NCI-H748 treated with DMSO at 0.1 percent for 48 hours (cell line): ENCODE measurements at places on chromosomes 11 and 22.

DNA sequence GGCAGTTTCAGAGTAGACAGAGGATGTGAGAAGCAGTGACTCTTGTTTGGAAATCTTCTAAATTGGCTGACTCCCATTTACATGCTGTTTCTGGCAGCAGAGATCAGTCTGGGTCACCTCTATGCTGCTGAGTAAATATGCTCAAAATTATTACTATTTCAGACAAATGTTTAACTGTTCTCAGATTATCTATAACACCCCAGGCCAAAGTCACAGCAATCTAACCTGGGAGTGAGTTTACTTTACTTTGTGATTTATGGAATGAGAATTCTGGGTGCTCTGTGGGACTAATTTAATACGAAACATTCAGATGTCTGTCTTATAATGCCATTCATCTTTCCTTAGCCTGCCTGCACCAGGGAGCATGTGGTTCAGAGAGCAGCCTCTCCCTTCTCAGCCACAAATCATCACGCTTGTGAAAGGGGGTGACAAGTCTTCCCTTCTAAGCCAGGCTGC lies 282.5 kb upstream of the MPPED2 start:
- DNase-seq, result no peak

- DNase-seq, result no peak
These were observed 686.5 kb downstream of the FAM181B start for GRCh38 chr11:82047200-82047599.

- no peak for DNase-seq
These were observed 166.0 kb downstream of the TENM4 start for GRCh38 chr11:79274636-79275331.

DNA sequence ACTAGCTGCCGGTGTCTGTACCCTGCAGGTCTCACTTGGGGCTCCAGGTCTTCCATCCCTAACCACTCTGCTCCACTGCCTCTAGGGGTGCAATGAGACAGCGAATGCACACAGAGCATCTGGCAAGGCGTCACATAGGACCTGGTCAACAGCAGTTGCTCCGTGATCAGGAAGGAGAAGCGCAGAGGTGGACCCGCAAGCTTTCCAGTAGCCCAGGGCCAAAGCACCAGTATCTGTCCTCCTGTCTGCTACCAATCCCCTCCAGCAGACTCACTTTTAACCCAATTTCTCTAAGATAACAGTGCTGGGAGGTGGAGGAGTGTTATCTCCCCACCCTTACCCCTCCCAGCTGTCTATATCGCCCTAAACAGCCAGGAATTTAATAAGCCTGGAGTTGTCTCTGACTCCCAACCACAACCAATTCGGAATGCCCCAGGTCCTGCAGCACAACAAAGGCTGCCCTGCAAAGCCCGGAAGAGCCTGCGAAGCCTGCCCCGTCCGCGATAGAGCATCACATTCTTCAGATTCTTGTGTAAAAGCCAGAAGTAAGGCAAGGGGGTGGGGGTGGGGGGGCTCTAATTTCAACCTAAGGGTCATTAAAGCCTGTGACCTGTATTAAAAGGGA lies 19.3 kb downstream of the MYH9 start:
- DNase-seq, result no peak

DNA sequence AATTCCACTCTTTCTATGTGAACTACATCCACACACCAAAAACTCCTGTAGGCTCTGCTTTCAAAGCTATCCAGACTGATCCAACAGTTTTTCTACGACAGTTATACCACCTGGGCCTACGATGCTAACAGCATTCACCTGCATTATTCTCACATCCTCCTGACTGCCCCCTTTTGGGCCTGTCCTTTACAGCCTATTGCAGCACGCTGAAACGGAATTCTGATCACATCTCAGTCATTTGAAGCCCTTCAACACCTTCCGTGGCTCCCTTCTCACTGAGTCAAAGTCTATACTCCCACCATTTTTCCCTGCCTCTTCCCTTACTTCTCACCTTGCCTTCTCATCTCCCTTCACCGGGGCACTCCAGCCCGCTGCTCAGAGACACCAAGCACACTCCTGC lies 791.3 kb upstream of the KIRREL3 start:
- DNase-seq, result no peak

- no peak for DNase-seq
These were observed 57.4 kb downstream of the IGLL1 start for GRCh38 chr22:23522623-23523251.

- DNase-seq, result no peak
These were observed 301.3 kb upstream of the TENM4 start for GRCh38 chr11:79742176-79742575.

DNA sequence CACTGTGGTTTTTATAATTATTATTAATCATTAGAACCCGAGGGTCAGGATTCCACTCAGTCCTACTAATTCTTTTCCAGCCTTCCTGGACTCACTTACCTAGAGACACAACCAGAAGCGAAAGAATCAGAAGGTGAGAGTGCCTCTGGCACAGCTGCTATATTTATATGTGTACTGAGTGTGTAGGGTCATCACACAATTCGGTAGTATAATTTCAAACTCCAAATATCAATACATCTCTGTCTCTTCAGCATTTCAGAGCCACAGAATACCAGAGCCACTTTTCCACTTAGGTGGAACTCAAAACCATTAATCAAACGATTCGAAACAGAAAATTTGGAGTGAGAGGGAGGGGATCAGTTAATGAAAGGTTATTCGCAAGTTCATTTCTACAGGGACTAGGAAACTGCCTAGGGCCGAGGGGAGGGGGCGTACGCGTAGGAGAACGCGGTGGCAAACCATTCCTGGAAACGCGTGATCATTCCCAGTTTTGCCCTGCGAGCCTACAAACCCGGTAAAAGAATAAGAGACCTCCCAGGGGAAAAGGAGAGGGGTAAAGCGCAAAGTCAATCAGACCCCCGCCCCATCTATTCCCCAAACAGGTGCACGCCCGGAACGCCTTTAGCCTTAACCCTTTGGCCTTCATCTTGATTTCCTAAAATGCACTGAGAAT lies 5.4 kb downstream of the BSX start:
- no peak for DNase-seq

- DNase-seq, result no peak
These were observed 28.8 kb downstream of the FLRT1 start for GRCh38 chr11:64064374-64065140.

DNA sequence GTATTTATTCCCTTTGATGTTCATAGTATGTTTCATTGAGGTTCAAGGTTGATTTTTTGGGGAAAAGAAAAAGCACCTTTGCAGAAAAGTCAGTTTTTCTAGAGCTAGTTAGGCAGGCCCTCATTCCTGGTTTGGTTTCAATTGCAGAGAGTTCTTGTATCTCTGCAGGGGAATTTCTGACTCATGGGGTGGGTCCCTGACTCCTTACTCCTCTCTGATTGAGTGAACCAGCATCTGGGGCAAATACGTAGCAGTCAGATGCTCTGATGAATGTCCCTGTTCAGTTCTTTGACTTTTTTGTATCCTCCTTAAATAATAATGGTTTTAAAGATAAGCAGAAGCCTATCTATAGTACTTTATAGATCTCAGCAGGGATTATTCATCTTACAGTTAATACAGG lies 7.7 kb upstream of the NCR3LG1 start:
- DNase-seq, result no peak

GRCh38 chr11:110089617-110090282 lies 3.4 kb upstream of the ZC3H12C start:
- DNase-seq, result no peak

DNA sequence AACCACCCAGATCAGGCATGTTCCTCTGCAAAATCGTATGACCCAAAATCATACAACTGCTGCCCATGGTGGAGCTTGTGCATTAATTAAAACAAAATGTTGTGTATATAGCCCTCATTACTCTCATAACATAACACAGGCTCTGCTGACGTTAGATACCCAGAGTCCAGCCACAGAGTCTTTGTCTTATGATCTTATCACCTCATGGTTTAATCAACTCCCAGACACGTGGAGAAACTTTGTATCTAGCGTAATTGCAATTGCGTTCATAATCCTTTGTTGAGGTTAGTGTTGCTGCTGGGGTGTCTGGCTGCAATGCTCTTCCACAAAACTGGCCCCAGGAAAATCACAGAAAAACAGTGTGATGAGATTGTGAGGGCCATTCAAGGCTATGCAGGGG lies 5.0 kb upstream of the APOL1 start:
- DNase-seq, result no peak

DNA sequence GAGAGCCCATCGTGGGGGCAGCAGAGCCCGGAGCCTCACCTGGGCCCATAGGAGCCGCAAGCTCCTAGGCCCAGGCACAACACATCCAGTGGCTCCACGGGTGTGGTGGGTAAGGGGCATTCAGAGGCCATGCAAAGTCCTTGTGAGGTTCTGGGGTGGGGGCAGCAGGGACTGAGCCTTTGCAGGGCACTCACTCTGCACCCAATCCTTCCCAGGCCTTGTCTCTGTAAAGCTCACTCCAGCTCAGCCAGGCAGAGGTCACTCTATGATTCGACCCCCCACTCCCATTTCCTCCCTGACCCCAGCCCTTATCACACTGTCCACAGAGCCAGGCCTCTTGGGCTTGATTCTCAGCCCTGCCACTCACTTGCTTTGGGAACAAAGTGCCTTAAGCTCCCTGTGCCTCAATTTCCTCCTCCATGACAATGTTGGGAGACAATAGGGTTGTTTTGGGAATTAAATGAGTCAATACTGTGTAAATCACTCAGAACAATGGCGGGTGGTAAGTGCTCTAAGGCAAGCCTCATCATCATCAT lies 46.6 kb downstream of the LRRC32 start:
- no peak for DNase-seq

DNA sequence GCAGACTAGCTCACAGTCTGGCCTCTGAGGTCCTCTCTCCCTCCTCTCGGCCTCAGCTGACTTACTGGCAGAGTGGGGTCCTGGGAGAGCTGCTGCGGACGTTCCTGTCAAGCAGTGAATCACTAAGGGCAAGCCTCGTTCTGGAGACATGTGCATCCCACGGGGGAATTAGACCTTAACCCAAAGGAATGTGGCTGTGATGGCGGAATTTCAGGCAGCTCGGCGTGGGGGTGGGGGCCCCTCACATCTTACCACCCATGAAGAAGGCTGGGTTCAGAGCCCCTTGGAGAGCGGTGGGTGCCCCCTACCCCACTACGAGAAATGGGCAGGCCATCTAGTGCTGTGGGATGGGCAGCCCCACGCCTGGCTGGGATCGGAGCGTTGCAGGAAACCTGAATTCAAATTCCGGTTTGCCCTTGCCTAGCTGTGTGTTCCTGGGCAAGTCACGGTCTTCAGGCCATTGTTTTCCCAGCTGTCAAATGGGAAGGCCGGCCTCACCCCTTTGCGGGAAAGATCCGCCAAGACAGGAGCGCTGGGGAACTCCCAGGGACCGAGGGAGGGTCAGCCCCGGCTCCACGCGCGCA lies 554 bp downstream of the LRRC32 start:
- DNase-seq, result no peak

DNA sequence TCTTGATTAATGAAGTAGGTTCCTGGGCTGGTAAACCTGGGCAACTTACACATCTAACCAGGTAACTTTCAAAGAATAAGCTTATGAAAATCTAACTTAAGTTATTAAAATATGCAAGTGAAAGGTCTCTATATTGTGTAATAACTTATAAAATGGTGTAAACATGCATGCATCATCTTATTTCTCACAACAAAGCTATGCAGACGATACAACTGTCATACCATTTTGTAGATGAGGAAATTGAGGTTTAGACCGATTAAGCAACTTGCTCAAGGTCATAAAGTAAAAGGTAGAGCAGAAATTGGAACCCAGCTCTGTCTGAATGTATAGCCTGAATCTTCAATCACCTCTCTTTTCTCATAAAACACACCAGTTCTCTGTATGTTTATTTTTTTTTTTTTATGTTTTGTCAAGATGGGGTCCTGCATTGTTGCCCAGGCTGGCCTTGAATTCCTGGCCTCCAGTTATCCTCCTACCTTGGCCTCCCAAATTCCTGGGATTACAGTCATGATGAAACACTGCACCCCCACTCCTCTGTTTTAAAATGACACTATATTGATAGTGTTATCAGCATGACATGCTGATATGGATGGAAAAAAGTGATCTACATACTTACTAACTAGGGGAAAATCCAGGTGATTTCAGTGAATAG lies 109.6 kb downstream of the SGSM3 start:
- no peak for DNase-seq

- no peak for DNase-seq
These were observed 15.9 kb upstream of the GRAMD4 start for GRCh38 chr22:46604306-46604690.

DNA sequence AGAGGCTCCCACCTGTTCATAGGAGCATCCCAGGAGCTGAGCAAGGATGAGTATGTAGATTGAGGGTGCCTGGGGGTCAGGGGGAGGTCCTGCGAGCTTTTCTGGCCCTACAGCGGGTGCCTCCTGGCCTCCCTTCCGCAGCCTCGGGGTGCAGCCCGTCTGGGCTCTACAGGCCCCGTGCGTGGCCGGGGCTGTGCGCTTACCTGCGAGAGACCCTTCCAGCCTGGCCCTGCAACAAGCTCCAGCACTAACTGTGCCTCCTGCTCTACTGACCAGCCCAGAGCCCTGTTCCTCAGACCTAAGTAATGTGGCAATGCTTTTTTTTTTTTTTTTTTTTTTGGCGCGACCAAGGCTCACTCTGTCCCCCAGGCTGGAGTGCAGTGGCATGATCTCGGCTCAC lies 1129.1 kb downstream of the BRD1 start:
- DNase-seq, result no peak

GRCh38 chr11:73810637-73811036 lies 23.0 kb downstream of the MRPL48 start:
- DNase-seq, result no peak

- no peak for DNase-seq
These were observed 85.2 kb upstream of the GRAMD1B start for GRCh38 chr11:123344790-123345357.

DNA sequence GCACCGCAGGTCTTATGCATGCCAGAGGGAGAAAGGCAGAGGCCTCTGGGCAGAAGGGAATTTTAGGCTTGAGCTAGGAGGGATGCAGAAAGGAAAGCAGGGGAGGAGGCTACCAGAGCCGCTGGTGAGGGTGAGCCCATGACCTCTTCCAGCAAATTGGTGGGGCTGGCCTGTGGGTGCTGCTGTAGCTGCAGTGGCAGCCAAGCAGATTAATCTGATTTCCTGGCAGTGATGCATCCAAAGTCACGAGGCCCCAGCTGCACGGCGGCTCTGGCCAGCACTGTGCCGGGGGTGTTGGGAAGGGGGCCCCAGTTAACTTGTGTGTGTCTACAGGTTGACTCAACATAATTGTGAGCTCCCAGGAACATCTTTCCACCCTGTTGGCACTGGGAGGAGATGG lies 41.4 kb upstream of the B3GAT1 start:
- DNase-seq, result no peak

GRCh38 chr11:88398372-88398771 lies 60.8 kb upstream of the CTSC start:
- no peak for DNase-seq

- peak; percentile 60 for DNase-seq
These were observed 750 bp upstream of the LARGE1 start for GRCh38 chr22:33920927-33921524.

- DNase-seq, result no peak
These were observed 21.4 kb downstream of the ADM start for GRCh38 chr11:10326012-10326964.

- no peak for DNase-seq
These were observed 700.6 kb downstream of the METTL15 start for GRCh38 chr11:28808771-28809170.

DNA sequence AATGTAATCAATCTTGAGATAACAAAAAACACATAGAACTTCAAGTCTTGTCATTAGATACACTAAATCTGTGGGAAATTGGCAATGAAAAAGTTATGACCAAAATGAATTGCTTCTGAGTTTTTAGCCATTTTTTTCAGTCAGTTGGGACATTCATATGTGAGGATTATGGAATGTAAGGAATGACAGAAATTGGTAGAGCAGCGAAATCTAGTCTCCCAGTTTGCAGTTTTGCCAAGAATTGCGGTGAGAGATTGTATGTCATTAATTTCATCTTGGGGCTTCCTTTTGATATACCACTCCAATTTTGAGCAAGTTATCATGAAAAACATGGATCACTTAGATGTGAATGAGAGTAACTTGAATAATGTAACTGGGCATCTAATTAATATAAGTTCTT lies 49.9 kb downstream of the SIK2 start:
- no peak for DNase-seq
